ENCODE measurements at places on chromosomes 16 and 17.

DNA sequence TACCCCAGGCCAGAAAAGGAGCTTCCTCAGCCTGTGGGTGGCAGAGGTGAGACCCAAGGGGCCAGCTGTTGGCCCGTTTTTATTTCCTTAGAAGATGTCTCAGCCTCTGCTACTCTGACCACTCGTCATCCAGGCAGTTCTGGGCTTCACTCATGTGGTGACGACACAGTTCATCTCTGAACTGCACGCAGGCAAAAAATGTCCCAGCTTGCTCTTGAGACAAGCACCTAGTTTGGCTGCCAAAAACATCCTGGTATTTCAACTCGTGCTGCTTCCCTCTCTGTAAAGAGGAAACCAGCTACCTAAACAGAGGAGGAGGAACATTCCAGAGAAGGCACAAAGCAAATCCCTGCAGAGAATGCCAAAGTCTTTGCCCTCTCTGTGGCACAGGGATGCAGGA is 125.7 kb downstream of the XYLT1 start:
- no peak for DNase-seq

DNA sequence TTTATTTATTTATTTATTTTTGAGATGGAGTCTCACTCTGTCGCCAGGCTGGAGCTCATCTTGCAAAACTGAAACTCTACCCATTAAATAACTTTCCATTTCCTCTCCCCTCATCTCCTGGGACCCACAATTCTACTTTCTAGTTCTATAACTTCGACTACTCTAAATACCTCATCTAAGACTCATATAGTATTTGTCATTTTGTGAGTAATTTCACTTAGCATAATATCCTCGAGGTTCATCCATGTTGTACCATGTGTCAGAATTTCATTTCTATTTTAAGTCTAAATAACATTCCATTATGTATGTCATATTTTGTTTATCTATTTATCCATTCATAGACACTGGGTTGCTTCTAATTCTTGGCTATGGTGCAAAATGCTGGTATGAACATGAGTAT is 5.1 kb upstream of the NT5M start:
- no peak for DNase-seq

DNA sequence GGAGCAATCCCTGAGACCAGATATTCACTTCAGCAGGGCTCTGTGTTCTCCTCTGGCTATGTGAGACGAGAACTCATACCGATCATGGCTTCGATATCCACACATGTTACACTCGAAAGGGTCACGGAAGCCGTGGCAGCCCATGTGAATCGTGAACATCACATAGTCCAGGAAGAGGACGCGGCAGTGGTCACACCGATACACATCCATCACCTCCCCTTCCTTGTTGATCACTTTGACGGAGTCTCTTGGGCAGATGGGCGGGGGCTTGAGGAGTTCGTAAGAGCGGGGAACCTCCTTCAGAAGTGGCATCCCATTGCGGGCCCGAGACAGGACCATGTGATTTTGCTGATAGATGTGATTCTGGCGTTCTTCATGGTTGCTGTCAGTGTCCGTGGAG is 28.0 kb downstream of the GRB7 start:
- DNase-seq: no peak

DNA sequence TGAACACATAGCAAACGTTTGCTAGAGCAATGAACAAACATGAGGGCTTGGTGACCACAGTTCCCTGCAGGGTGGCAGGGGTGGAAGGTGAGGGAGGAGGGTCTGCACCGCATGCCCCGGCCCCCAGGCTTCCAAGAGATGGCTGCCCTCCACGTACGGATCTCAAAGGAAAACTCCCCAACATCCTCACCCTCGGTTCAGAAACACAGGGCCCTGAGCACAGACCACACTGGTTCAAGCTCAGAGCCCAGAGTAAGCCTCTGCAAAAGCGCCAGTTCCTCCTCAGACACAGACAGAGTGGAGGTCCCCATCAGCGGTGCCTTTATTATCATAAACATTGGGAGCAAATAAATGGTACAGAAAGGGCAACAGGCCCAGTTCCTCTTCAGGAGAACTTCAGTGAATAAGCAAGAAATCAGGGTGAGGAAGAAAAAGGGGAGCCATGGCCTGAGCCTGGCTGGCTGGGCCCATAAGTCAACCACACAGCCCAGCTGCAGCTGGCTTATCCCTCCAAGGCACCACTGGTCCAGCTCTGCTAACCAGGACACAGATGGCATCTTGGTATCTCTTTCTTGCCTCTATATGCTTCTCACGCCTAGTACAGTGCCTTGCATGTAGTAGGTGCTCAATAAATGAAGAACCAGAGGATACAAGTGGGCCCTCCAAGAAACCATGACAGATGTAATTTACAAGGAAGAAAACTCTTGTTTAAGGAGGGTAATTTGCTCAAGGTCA is 11.0 kb downstream of the MPO start:
- DNase-seq: no peak

- no peak for DNase-seq
Measured at GRCh38 chr16:78428193-78428592, 328.7 kb downstream of the WWOX start.

DNA sequence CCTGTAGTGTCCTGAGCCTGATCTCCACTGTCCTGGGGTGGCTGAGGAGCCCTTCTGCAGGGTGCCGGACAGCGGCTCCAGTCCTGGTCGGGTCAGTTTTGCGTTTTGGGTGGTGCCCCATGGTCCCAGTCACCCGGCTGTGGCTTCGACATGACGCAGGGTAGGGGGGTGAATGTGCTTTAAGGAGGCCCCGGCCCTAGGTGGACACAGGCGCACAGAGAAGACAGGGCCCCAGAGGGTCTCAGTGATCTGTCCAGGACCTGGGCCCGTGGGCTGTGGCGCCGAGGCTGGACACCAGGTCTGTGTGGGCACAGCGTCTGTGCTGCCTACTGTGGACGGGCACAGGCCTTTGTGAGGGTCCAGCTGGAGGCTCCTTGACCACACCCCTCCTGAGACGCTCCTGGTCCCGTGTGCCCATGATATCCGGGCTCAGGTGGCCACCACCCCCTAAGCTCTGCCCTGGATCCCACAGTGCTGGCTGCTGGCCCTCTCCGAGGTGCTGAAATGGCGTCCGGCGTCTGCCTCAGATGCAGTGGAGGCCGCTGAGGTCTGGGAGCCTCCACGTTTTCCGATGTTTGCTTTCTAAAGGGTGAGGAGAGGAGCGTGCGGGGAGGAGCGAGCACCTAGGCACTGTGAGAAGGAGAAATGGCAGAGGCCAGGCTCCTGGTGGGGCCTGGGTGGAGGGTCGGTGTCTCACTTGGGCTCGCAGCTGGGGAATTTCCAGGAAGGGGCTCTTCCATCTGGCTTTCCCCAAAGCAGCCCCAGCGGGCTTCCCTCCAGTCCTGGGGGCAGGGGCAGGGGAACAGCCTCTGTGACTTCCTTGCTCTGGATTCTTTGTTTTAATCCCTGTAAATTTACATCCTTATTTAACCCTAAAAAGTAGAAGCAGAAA is 56.1 kb upstream of the ACSF3 start:
- DNase-seq: no peak

DNA sequence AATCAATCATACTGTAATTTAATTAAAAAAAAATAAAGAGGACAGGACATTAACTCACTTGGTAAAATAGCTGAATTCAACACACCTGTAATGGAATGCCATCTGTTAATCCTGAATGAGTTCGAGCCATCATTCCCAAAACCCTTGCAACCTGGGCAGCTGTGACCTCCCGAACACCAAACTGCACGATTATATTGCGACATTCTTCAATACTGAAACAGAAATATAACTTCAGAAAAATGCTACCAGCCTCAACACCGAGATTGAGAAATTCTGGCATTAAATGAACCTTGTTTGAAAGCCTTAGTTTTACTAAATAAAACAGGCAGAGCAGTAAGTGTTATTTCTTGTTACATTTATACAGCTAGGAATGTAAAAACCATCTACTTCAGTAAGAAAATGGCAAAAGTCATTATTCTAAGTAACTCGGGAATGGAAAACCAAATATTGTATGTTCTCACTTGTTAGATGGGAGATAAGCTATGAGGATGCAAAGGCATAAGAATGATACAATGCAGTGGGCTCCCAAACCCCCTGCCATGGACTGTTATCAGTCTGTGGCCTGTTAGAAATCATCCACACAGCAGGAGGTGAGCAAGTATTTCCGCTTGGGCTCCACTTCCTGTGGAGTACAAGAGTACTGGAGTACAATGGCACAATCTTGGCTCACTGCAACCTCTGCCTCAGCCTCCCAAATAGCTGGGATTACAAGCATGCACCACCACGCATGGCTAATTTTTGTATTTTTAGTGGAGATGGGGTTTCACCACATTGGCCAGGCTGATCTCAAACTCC is 46.5 kb downstream of the CNOT1 start:
- no peak for DNase-seq

- no peak for DNase-seq
Measured at GRCh38 chr17:21177401-21177800, 36.6 kb downstream of the TMEM11 start.

DNA sequence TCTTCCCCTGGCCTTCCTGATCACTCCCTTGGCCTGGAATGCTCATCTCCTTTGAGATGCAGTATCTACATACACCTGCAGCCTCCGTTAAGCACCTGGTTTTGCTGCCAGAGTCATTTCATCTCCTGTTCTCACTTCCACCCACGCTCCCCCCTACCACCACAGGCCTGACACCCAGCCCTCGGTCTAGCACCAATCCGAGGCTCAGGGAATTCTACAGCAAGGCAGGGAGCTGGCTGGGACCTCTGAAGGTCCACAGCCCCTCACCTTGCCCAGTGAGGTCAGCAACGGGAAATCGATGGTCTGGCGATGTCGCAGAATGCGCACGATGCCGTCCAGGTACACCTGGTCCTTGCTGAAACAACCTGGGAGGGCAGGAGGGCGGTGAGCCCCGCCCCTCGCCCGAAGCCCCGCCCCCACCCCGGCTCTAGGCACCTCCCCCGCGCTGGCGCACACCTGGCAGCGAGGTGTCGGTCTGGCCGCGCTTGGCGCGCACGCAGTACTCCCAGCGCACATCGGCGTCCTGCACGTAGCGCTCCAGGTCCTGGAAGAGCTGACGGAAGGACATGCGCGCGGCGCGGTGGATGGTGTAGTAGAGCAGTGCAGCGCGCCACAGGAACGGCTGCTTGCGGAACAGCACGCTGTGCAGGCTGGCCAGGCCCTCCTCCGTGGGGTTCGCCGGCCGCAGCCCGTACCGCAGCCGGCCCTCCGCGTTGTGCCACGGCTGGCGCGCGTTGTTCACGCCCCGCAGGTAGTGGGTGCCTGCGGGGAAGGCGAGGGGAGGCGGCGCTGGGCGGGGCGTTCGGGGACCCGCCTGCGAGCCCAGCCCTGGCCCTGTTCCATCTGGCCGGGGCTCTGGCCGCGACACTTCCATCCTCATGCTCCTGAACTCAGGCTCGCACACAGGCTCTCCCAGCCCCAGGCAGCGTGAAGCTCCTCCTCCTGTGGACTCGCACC is 5.7 kb downstream of the MATCAP1 start:
- DNase-seq: no peak

- DNase-seq: no peak
Measured at GRCh38 chr16:4414187-4414917, 2.0 kb downstream of the CORO7 start.

GRCh38 chr17:76152591-76152990 is 11.5 kb upstream of the FOXJ1 start:
- DNase-seq: no peak

- no peak for DNase-seq
Measured at GRCh38 chr17:80962356-80963329, 29.0 kb upstream of the CHMP6 start.

DNA sequence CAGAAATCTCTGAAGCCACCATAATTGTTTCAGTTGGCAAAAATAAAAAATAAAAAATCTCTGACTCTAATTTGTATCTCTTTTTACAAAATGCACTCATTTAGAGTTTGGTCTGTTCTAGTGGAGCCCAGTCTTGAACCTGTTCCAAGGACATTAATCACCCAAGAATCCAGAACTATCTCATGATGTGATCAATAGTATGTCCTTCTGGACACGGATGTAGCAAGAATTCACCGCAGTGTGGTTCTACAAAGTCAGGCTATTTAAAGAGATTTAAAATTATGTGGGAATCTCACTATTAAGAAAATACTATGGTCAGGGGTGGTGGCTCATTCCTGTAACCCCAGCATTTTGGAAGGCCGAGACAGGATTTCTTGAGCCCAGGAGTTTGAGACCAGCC is 21.8 kb upstream of the ANKFN1 start:
- DNase-seq: no peak

GRCh38 chr17:10210151-10210574 is 11.8 kb upstream of the GAS7 start:
- no peak for DNase-seq

DNA sequence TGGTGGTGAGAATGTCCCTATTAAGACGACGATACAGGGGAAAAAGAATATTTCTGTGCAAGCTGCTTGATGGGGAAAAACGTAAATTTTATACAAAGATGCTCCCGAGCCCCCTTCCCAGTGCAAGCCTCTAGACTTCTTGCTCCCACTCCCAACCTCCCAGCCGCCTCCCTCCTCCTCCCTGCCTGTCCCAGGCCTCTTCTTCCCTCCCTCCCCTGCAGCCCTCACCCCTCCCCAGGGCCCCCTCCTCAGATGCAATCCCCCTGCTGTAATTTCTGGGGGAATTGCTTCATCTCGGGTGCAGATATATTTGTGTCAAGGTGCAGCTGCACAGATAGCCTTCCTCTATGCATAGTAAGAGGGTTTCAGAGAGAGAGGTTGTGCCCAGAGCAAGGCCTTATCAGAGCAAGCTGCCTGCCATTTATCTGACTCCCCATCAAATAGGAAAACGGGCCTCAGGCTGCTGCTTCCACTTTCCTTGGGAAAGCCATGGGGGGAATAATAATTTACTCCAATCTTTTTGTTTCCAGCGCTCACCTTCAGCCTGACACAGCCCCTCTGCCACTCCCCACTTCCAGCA is 47.4 kb upstream of the LHX1 start:
- no peak for DNase-seq

- DNase-seq: peak; percentile 79
Measured at GRCh38 chr17:81025065-81025740, 9.7 kb upstream of the BAIAP2 start.

DNA sequence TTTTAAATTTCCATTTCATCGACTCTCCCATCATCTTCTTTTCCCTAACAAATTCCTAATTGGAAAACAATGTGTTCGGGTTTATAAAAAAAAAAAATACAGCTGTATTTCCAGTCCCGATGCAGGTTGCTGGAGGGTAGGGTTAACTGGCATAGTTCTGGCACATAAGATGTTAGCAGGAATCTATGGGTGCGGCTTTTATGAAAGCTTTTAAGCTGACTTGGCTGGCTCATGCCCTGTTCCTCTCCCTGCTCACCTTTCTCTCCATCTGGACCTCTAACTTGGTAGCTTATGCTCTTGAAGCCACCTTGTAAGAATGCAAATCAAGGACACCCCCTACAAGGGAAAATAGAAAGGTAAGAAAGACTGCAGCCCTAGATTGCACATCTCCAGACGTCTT is 33.2 kb upstream of the KCNJ2 start:
- DNase-seq: no peak

- peak; percentile 53 for DNase-seq
Measured at GRCh38 chr16:55500530-55501011, 8.3 kb upstream of the LPCAT2 start.

GRCh38 chr17:10698096-10698818 is 863 bp downstream of the ADPRM start:
- peak; percentile 8 for DNase-seq

GRCh38 chr17:13785981-13786598 is 184.4 kb upstream of the HS3ST3A1 start:
- no peak for DNase-seq

GRCh38 chr16:6498858-6499257 is 833.8 kb upstream of the RBFOX1 start:
- DNase-seq: no peak
